ENCODE measurements at places on chromosomes 13 and 19. TPM values are rescaled to one million over a fixed set of nuclear protein-coding genes. Genes with fewer than 3 reads are reported as not detected.

SNRNP70 gene
- 278 TPM for total RNA-seq

TMEM143 gene
- total RNA-seq, result 2.8 TPM

TRIP10 gene
- 2.5 TPM for total RNA-seq

PINLYP gene
- total RNA-seq, result 14.4 TPM

SERTM1 gene
- total RNA-seq, result 3.4 TPM

SEMA6B gene
- total RNA-seq, result 36.9 TPM

SHISA7 gene
- total RNA-seq, result 8.5 TPM

NAPSA gene
- 0.63 TPM for total RNA-seq

ZNF560 gene
- total RNA-seq, result 0.63 TPM

BCL3 gene
- not detected for total RNA-seq

CRB3 gene
- total RNA-seq, result not detected

FGF22 gene
- 0.63 TPM for total RNA-seq

GDF15 gene
- 0.63 TPM for total RNA-seq

C19orf85 gene
- total RNA-seq, result not detected

ZNF432 gene
- total RNA-seq, result 33.8 TPM

ASF1B gene
- total RNA-seq, result 2.8 TPM

FOSB gene
- 1.3 TPM for total RNA-seq

All from parietal lobe (tissue), 2 donors.